ENCODE measurements at places on chromosomes 5 and 9. TPM values are rescaled to one million over a fixed set of nuclear protein-coding genes. Genes with fewer than 3 reads are reported as not detected.

DNA sequence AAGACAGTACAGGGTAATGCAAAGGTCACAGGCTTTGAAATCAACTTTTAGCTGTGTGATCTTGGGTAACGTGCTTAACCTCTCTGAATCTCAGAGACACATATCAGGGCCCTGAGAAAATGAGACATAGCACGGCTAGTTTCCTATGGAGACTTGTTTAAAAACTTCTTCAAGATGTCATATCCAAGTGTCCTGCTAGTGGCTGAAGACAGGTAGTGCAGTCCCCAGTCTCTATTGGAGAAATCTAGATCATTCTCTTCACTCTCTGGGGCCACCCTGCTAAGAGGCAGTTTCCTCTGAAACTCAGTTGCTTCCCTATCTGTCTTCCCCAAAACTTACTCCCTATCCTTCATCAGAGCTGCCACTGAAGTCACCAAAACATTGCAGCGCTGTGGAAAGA lies 30.3 kb upstream of the GRXCR2 start:
- no peak for DNase-seq

The TMED9 gene
- 129 TPM for total RNA-seq

The PCDHGB1 gene
- 2.2 TPM for total RNA-seq

The HCN1 gene
- total RNA-seq = 0.13 TPM

GRCh38 chr9:89542401-89543021 lies 44.6 kb upstream of the SEMA4D start:
- no peak for DNase-seq

DNA sequence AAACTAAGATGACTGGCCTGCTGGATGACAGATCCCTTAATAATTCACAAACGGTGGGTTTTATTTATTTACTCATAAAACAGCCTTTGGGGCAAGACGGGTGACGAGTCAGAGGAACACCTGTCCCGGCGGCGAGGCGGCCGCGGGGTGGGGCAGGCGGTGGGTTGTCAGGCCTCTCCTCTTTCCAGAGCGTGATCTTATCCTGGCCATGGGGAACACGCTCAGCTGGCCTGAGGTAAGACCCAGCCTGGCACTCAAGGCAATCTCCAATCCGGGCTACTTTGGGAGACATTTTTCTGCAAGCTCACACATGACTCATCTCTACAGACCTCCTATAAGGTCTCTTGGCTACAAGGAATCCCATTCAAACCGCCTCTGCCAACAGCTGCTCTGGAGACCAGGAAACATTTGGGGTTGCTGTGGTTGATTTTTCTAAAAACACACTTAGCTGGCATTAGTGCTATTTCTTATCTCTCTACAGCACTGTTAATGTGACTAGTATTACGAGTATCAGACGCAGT lies 6.3 kb downstream of the RAPGEF1 start:
- DNase-seq = no peak

DNA sequence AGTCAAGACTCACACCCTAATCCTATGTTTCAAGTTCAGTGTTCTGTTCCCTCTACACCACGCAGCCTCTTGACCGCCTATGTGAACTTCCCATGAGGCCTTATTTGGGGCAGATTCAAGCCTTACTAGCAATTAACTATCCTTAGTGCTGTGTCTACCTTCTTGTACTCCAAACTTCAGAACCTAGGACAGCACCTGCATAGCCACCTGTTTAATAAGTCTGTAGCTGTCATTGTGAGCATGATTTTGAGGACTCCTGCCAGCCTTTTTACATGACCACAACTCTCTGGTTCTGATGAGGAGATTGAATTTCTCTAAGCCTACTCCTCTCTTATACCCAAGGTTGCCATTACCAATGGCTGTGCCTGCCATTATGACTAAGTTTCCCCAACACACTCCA lies 50.8 kb upstream of the PCSK1 start:
- DNase-seq = no peak

The PCDHA12 gene
- 4.9 TPM for total RNA-seq

The SPACA9 gene
- total RNA-seq = 3.1 TPM

GRCh38 chr5:68159224-68159951 lies 56.2 kb upstream of the PIK3R1 start:
- no peak for DNase-seq

The TAF11L5 gene
- not detected for total RNA-seq

- no peak for DNase-seq
Measured at GRCh38 chr5:120463006-120463680, 957 bp upstream of the PRR16 start.

The SMIM15 gene
- total RNA-seq = 30.6 TPM

The IL3 gene
- not detected for total RNA-seq

- DNase-seq = no peak
Measured at GRCh38 chr9:93667006-93667405, 90.6 kb downstream of the PHF2 start.

- no peak for DNase-seq
Measured at GRCh38 chr9:137128862-137129455, 10.0 kb upstream of the GRIN1 start.

DNA sequence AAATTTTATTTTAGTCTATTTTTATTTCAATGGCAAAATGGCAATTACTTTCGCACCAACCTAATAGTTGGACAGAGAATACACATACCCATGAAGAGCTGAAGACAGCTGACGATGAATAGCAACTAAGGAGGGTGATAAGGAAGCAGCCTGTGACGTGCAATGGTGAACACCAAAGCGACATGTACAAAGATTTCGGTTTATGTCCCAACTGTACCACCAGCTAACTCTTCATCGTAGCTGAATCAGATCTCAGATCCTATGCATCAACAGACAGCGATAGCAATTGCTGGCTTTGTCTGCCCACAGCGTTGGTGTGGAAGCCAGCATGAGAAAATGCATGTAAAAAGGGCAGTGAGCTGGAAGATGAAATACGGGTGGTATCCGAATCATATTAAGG lies 130.6 kb upstream of the ANKH start:
- no peak for DNase-seq

DNA sequence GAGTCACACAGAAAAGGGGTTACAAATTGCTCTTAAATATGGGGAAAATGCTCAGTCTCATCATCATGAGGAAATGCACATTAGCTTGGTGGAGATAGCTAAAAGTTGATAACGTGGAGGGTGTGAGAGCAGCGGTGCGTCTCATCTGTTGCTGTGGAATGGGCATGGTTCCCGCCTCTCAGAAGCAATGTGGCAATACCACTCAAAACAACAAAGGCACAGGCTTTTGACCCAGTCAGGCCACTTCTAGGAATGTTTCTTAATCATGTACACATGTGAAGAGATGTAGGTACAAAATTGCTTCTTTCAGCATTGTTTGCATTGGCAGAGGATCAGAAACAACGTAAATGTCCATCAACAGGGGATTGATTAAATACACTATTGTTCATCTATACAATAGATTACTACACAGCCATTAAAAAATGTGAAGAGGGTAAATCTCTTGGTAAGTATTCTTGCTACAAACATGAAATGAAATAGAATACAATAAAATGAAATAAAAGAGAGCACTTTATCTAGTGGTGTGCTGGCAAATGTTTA lies 212.6 kb upstream of the MSX2 start:
- no peak for DNase-seq

GRCh38 chr5:77874691-77875090 lies 98.6 kb upstream of the TBCA start:
- no peak for DNase-seq

Data from omental fat pad (tissue), 4 donors.